ENCODE measurements at places on chromosomes 4 and X.
A peak's percentile ranks its signal among the peaks of the same experiment; 100 is the strongest.

GRCh38 chr4:124415146-124415545 lies 297.4 kb downstream of the ANKRD50 start:
- no peak for ATAC-seq

DNA sequence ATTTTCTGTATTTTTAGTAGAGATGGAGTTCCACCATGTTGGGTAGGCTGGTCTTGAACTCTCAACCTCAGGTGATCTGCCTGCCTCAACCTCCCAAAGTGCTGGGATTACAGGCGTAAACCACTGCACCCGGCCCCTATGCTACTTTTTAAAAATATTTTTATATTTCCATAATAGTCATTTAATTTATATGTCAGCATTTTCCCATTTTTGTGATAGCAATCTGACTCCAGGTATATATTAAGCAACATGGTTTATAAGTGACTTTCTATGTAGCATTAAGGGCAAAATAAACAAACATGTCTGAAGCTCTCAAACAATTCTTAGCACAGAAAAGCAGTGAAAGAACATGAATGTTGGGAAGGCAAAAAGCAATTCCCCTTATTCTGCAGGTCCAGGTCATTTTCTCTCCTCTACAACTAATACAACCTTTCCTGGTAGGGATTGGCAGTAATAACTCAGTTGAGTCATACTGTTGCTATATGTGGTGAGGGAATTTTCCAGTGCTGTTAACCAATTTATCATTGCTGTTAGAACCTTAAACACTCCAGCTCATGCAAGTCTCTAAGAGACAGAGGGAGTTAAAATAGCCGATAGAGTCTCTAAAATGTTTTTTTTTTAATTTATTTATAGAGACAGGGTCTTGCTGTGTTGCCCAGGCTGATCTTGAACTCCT lies 24.0 kb downstream of the SMIM14 start:
- no peak for ATAC-seq

DNA sequence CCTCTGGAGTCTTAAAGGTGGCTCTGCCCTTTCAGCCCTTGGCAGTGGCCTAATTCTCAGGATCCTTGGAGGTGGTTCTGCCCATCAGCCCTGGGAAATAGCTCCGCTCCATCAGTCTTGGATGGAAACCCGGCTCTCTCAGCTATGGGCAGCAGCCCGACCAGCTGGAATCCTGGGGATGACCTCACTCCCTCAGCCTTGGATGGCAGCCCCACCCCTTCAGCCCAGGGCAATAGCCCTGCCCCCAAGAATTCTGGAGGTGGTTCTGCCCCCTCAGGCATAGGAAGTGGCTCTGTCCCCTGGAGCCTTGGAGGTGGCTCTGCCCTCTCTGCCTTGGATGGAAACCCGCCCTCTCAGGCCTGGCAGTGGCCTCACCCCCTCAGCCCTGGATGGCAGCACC lies 127.7 kb downstream of the RBMX2 start:
- no peak for ATAC-seq

- no peak for ATAC-seq
Measured at GRCh38 chr4:30024526-30024925, 695.6 kb upstream of the PCDH7 start.

- peak; percentile 56 for ATAC-seq
Measured at GRCh38 chrX:136608295-136608933, 39.5 kb upstream of the CD40LG start.

DNA sequence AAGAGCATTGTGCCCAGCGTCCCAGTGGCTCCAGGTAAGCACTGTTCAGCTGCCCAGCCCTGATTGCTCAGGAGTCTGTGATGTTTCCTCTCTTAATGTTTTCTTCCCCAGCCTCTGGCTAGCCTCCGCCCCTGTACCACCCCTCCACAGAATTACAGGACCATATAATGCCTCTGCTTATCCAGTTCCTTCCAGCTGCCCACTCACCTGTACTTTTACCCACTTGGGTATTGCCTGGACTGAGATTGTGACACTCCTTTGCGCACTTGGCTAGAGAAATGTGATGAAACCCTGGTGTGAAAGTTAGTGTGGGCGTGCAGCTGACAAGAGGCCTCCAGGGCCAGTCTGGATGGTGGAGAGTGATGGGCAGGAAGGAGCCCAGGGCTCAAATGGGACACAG lies at the start of gene AWAT2:
Gene AWAT2 (minus strand): TSS at position 14 of the 400 bp plus-strand sequence. CDS start 6 bp downstream, at position 8.
- ATAC-seq = no peak

DNA sequence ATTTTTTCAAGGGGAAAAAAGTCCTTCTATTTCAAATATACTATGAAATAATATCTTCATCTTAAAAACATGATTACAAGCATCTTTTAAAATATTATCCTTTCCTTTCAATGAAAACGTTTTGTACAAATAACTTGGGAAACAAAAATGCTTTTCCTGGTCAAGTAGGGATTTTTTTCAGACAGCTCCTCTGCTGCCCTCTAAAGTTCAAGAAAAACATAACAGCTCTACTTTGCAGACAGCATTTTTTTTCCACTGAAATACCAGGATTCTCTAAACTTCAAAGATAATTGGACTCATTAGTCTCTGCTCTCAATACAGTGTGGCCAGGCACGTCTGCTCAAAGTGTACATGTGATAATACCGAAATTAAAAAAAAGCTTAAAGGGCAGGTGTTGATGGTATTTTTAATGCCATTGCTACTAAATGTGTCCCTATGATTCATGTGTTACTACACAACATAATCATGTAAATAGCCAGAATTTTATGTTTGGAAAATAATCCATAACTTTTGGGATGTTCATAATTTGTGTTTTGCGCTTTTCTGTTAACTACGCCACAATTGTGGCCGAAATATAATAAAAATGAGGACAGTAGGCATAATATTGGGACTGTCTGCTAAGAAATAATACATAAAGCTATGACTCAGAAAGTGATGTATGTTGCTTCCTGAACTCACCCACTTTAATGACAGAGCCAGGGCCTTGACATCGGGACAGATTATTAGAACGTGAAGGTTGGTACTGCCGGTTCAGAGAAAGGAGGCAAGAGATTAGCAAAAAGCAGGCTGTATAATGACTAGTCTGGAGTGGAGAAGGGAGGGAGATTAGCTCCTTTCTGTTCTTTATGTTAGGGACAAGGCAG lies 478.9 kb downstream of the KCNIP4 start:
- ATAC-seq = no peak

- no peak for ATAC-seq
Measured at GRCh38 chr4:43112139-43112538, 219.6 kb downstream of the GRXCR1 start.

- no peak for ATAC-seq
Measured at GRCh38 chr4:140940589-140940988, 184.4 kb upstream of the TBC1D9 start.

DNA sequence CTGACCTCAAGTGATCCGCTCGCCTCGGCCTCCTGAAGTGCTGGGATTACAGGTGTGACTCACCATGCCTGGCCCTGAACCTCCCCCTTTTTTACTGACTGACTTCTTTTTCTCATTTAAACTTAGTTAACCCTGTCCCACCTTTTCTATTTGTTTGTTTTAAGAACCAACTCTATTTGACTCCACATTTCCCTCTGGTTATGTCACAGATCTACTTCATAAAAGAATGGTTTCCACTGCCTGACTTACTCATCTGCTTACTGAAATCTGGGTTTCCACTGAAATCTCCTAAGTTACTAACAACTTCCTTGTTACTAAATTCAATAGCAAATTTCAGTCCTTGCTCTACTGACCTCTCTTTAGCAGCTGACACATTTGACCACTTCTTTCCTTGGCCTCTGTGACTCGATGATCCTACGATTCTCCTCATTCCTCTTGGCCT lies 28.0 kb upstream of the NSUN7 start:
- peak; percentile 2 for ATAC-seq

DNA sequence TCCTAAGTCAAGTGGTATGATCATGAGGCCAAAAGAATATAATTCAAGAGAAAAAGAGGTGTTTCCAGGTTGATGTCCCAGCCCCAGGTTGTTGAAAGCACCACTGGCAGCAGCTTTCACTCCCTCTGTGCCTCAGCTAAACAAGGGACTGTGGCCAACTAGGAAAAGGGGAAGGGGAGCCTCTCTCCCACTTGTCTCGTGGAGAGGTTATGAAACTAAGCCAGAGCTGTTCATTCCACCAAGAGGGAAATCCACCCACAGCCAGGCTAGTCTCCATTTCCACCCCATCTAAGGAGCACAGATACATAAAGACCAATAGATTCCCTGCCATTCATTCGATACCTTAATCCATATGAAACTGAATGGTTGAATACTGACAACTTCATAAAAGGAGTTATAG lies 8.1 kb downstream of the ANXA5 start:
- no peak for ATAC-seq

DNA sequence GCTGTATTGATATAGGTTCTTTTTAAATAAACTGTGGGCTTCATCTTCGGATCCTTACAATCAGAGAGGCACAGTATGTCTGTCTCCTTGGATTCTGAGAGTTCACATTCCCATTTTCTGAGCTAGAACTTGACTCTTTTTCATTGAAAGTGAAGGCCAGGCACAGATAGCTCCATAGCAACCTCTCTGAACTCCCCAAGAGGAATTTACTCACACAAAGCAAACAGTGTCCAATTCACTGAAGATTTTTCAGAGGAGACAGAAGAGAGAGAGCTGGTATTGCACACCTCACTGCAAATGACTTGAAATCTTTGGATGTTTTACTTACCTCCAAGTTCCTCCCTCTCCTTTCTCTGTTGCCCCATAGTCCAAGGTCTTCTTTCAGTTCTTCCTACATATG lies 130.9 kb upstream of the CASK start:
- ATAC-seq = no peak

- no peak for ATAC-seq
Measured at GRCh38 chr4:7204656-7205387, 12.5 kb downstream of the SORCS2 start.

DNA sequence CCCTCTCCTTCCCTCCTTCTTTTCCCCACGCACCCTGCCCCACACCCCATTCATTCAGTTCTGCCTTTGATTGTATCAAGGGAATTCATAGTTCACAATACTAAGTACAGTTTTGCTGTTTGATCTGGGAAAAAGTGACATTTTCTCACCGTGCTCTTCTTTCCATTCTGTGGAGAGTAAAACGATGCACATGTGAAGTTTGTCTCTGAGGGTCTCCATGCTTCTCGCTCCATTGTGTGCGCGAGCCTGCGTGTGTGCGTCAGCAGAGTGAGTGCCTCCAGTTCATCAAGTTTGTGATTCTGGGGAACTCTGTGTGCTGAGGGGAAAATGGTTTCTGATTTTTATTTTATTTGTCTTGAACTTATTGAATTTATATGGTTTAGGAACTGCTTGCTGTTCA lies 1.9 kb downstream of the STK26 start:
- no peak for ATAC-seq
